ENCODE measurements at places on chromosomes 12 and 14. TPM values are rescaled to one million over a fixed set of nuclear protein-coding genes. Genes with fewer than 3 reads are reported as not detected.

DNA sequence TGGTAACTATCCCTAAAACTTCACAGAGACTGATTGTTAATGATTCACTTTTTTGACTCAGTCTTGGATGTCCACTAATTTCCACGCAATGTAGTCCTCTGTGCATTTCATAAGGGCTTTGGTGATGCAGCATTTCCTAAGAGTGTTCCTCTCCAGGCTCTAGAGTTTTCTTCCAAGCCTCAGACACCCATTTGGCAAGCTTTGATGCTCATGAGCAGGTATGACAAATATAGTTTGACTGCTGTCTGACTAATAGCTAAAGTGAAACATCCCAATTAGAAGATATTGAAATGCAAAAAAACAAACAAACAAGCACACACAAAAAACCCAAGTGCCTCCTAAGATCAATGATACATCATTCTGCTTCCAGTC lies 1.5 kb upstream of the VAMP1 start:
- H3K36me3 ChIP-seq: no peaks in the 10 kb centered on the region
- peaks cover 11% of the 10 kb centered on the region for H3K4me1 ChIP-seq
- DNase-seq: no peak
- no peak overlapping the region for H3K27ac ChIP-seq

- H3K27me3 ChIP-seq: no peaks in the 10 kb centered on the region
- H3K4me1 ChIP-seq: no peaks in the 10 kb centered on the region
- no peaks in the 10 kb centered on the region for H3K36me3 ChIP-seq
- no peak overlapping the region for H3K4me3 ChIP-seq
- H3K27ac ChIP-seq: no peak overlapping the region
- no peak for DNase-seq
Observed at GRCh38 chr14:76261371-76261811, 109.7 kb downstream of the GPATCH2L start.

DNA sequence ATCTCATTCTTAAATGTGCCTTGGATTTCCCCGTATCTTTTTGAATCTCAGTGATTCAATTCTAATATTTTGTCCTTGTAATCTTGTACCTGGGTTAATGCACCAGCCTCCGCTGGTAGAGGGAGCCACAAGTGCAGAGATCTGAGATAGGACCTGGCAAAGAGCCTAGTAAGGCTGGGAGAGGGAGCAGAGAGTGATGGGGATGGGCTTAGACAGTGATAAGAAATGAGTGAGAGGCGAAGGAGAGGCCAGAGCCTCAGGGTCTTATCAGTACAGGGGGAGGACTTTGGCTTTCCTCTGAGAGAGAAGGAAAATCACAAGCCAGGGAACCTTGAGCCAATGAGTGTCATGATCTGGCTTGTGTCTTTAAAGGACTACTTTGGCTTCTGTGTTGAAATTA lies 30.5 kb upstream of the LMNTD1 start:
- H3K27ac ChIP-seq: no peak overlapping the region
- no peaks in the 10 kb centered on the region for H3K36me3 ChIP-seq
- no peaks in the 10 kb centered on the region for H3K27me3 ChIP-seq

GRCh38 chr12:130768120-130768519 lies 52.0 kb upstream of the RIMBP2 start:
- no peaks in the 10 kb centered on the region for H3K27me3 ChIP-seq
- no peak overlapping the region for H3K4me3 ChIP-seq
- H3K36me3 ChIP-seq: no peaks in the 10 kb centered on the region
- H3K27ac ChIP-seq: no peak overlapping the region
- H3K4me1 ChIP-seq: no peaks in the 10 kb centered on the region
- no peak for DNase-seq

- peak overlapping the region; percentile 97 for H3K27ac ChIP-seq
- no peaks in the 10 kb centered on the region for H3K27me3 ChIP-seq
- H3K4me3 ChIP-seq: peak overlapping the region; percentile 25
- H3K36me3 ChIP-seq: peaks cover 4% of the 10 kb centered on the region
- DNase-seq: no peak
- peaks cover 51% of the 10 kb centered on the region for H3K4me1 ChIP-seq
Observed at GRCh38 chr12:108690191-108690518, 41.2 kb downstream of the CORO1C start.

GRCh38 chr14:81981307-81981675 lies 447.6 kb upstream of the SEL1L start:
- H3K27me3 ChIP-seq: no peaks in the 10 kb centered on the region
- H3K4me3 ChIP-seq: no peak overlapping the region
- DNase-seq: no peak

DNA sequence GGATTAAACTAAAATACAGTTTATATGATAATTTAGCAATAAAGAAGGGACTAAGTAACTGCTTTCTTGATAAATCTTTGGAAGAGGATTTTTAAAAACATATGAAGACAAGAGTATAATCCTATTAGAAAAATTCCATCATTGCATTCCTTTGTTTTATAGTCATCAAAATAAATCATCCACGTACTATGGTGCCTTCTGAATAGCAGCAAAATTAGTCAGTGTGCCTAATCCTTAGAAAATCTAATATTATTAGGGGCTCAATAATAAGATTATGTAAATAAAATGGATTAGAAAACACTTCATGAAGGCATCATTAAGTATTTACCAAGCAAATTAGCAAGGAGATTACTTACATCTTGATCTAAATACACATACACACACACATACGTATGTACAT lies 102.1 kb downstream of the KCNH5 start:
- H3K27me3 ChIP-seq: no peaks in the 10 kb centered on the region
- H3K36me3 ChIP-seq: no peaks in the 10 kb centered on the region
- H3K4me1 ChIP-seq: peaks cover 6% of the 10 kb centered on the region
- no peak overlapping the region for H3K4me3 ChIP-seq
- DNase-seq: peak; percentile 51

GRCh38 chr12:7723926-7724325 lies 12.7 kb downstream of the DPPA3 start:
- no peak overlapping the region for H3K4me3 ChIP-seq
- H3K27me3 ChIP-seq: no peaks in the 10 kb centered on the region
- no peaks in the 10 kb centered on the region for H3K4me1 ChIP-seq

- no peaks in the 10 kb centered on the region for H3K4me1 ChIP-seq
- DNase-seq: no peak
- no peak overlapping the region for H3K27ac ChIP-seq
Observed at GRCh38 chr14:82009076-82009475, 475.4 kb upstream of the SEL1L start.

DNA sequence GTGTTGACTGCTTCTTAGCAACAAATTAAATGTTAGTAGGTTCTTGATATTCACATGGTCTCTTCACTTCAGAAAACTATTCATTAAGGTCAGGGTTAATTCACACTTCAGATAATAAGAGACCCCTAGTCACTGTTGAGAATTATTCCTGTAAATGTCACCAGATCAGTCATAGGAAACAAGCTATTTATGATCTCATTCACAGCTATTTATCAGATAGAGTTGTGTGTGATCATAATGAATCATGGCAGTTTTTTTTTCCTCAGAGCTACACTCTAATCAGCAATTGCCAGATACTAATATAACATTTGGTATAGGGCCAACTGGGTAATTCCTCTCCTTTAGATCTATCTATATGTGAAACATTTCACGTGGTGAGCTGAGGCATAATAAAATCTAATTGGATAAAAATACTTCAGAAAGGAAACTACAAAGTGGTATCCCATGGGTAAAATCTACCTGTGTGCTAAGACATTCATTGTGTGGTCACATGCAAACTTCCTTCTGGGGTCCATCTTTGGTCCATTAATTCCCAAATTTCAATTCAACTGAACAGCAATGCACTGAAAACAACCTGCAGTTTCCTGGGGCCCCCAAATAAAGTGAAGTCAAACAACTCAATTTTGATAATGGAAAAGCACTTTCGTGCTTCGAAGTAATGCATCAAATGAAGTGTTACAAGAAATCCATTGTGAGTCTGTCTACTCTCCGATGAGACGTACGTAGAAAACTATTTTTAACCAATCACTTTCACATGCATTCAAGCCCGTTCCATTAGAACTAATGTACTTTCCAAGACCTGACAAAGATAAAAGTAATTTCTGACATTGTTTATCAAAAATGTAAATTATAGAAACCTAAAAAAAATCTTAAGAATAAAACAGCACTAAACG lies 197.0 kb downstream of the ACSS3 start:
- H3K36me3 ChIP-seq: no peaks in the 10 kb centered on the region
- no peaks in the 10 kb centered on the region for H3K4me1 ChIP-seq
- no peak overlapping the region for H3K27ac ChIP-seq
- no peaks in the 10 kb centered on the region for H3K27me3 ChIP-seq

DNA sequence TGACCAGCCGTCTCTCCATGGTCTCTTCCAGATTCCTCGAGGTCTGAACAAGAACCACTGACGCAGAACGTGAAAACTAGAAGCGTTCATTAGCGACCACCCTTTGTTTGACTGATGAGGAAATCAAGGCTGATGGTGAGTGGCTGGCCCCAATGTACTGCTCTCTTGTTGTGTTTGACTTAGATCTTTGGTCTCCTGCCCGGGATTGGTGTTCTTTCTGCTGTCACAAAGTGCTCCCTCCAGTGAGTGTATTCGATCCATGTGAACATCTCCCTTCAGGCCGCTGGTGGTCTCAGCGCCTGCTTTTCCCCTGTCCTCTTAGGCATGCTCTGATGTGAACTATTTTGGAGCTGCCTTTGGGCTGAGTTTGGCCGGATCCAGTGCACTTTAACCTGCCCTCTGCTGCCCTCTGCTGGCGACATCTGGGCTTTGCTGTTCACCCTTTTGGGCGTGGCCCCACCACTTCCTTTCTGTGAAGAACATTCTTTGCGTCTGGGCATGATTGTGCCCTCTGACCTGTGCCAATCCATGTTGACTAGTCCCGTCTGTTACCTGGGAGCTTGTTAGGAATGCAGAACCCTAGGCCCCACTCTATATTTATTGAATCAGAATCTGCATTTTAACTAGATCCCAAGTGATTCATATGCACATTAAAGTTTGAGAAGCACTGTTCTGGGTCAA lies 279.1 kb downstream of the TTC6 start:
- H3K4me1 ChIP-seq: no peaks in the 10 kb centered on the region
- H3K36me3 ChIP-seq: no peaks in the 10 kb centered on the region
- no peak overlapping the region for H3K27ac ChIP-seq

GRCh38 chr12:49049566-49050224 lies 10.9 kb downstream of the KMT2D start:
- H3K27ac ChIP-seq: no peak overlapping the region
- H3K4me1 ChIP-seq: peaks cover 3% of the 10 kb centered on the region
- H3K4me3 ChIP-seq: no peak overlapping the region
- H3K27me3 ChIP-seq: no peaks in the 10 kb centered on the region
- peaks cover 60% of the 10 kb centered on the region for H3K36me3 ChIP-seq
- DNase-seq: peak; percentile 51

DNA sequence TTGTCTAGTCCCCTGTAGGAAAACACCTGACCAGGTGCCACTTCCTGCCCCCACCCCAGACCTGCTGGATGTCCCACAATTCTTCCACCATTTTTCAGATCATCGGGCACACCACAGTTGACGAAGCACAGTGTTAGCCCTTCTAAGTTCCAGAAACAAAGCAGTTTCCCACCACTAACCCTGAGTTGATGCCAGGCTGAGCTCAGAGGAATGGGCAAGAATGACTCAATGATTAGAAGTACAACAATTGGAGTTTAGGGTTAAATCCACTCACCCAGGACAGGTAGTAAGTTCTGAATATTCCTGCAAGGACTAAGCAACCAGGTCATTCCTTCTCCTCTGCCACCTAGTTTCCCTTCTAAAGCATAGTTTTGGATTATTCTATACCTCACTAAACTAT lies 979.8 kb downstream of the BCL11B start:
- DNase-seq: no peak
- H3K4me1 ChIP-seq: no peaks in the 10 kb centered on the region
- H3K27ac ChIP-seq: no peak overlapping the region
- no peaks in the 10 kb centered on the region for H3K27me3 ChIP-seq
- no peak overlapping the region for H3K4me3 ChIP-seq

- H3K27ac ChIP-seq: no peak overlapping the region
- H3K36me3 ChIP-seq: no peaks in the 10 kb centered on the region
- no peak for DNase-seq
Observed at GRCh38 chr12:25186038-25186787, 8.7 kb downstream of the DNAI7 start.

DNA sequence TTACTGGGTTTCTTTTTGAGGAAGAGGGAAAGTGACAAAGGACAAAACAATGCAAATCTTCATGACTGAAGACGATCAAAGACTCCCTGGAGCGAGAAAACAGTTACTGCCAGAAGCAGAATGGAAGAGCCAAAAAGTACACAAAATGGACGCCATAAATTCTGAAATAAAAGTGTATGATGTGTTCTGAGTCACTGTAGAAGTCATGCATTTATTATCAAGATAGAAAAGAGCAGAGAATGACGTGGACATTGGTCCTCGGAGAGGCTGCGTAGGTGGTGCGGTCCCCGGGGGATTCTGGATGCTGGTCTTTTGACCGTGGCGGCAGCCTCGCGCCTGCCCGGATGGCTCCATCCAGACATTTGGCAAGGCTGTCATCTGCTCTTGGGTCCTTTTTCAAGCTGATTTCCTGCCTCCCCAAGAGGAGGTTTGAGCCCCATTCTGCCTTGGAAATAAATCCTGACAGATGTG lies 52.8 kb downstream of the C14orf132 start:
- no peak overlapping the region for H3K27ac ChIP-seq
- H3K36me3 ChIP-seq: peaks cover 2% of the 10 kb centered on the region
- peaks cover 18% of the 10 kb centered on the region for H3K4me1 ChIP-seq
- no peak for DNase-seq
- no peaks in the 10 kb centered on the region for H3K27me3 ChIP-seq

DNA sequence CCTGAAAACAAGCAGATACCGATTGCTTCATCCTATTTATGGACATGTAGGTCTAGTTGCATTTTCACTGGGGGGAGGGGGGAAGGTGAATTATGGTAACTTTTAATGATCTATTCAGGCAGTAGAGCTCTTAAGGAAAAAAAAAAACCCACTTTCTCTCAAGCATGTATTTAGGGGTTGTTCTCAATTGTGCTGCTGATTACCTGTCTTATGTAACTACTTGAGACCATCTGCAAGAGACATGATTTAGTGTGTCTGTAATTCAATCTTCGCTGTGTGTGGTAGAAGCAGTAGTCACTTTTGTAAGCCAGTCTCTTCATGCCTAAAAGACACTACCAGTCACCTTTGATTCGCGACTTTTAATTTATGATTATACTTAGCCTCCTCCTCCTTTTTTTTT lies 8.9 kb downstream of the CALM1 start:
- no peak for DNase-seq
- H3K4me1 ChIP-seq: peaks cover 15% of the 10 kb centered on the region

GRCh38 chr12:65867394-65867793 lies 43.1 kb downstream of the HMGA2 start:
- peak; percentile 96 for DNase-seq
- no peak overlapping the region for H3K4me3 ChIP-seq
- H3K36me3 ChIP-seq: no peaks in the 10 kb centered on the region
- H3K27ac ChIP-seq: no peak overlapping the region
- H3K4me1 ChIP-seq: peaks cover 5% of the 10 kb centered on the region

The SERPINA10 gene
- not detected for total RNA-seq

The E2F7 gene
- 4.6 TPM for total RNA-seq

The GLT8D2 gene
- total RNA-seq: 12.6 TPM

The TMCC3 gene
- 0.33 TPM for total RNA-seq

The TMEM19 gene
- 21.6 TPM for total RNA-seq

The GPR84 gene
- not detected for total RNA-seq

The CLEC1A gene
- total RNA-seq: not detected

The PRB2 gene
- not detected for total RNA-seq

The CIDEB gene
- total RNA-seq: 0.51 TPM

The HOMEZ gene
- 4.6 TPM for total RNA-seq

The KLRF2 gene
- total RNA-seq: not detected
